ENCODE measurements at places on chromosomes 5 and 9.

GRCh38 chr9:137989999-137990715 lies 112.6 kb downstream of the CACNA1B start:
- DNase-seq: no peak

- DNase-seq: no peak
Measured at GRCh38 chr9:114924327-114924726, 6.1 kb downstream of the TNFSF8 start.

DNA sequence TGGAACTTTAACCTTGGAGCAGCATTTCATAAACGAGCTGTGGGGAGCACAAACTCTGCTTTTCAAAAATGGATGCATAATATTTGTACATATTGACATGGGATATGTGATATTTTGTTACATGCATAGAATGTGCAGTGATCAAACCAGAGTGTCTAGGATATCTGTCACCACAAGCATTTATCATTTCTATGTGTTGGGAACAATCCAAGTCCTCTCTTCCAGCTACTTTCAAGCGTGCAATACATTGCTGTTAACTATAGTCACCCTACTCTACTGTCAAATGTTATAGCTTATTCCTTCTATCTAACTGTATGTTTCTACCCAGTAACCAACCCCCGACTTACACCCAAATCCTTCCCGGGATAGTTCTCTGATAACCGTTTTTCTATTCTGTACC lies 15.0 kb upstream of the C5orf58 start:
- no peak for DNase-seq

DNA sequence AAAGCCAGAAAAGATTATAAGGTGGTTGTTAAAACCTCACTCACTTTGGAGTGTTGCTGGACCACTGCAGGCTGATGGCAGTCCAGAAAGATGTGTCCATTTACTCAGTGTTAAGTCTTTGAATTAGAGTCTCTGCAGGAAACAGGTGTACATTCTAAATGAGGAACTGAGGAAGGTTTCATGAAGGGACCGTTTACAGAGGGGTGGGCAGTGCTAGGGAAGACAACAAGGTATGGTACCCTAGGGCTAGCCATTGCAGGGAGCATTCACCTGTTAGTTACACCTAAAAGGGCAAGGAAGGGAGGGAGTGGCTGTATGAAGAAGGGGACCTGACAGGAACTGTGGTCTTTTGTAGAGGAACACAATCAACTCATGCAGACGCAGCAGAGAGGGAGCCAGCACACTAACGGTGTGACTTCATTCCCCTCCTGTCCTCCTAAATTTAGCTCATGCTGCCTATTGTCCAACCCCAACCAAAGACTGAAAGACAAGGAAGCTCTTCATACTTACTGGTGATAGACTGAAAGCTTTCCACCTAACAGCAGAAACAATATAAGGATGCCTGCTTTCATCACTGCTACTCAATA lies 32.2 kb upstream of the PAX5 start:
- no peak for DNase-seq

- DNase-seq: no peak
Measured at GRCh38 chr5:1178529-1179382, 22.6 kb upstream of the SLC6A19 start.

DNA sequence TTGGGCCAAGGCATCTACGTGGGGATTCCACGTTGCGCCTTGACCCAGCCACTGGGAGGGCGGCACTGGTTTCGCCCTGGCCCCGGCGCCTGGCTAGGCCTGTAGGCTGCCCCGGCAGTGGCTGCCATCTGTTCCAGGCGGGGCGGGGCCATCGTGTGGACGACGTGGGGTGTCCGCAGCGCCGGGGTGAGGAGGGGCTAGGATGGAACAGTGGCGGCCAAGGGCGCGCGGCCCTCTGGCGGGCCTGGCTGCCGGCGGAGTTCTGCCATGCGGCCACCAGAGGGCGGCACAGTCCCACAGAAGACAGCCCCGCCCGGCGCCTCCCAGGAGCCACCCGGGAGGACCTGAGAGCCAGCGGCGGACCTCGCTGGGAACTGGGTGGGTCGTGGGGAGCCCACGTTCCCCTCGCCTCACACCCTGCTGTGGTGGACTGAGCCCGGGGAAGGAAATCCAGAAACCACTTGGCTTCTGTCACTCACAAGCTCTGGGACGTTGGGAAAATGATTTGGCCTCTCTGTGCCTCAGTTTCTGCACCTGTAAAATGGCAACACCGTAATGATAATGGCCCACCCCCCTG lies 22.6 kb upstream of the RAPGEF1 start:
- peak; percentile 77 for DNase-seq

GRCh38 chr5:154479944-154480750 lies 2.1 kb upstream of the HAND1 start:
- DNase-seq: no peak

DNA sequence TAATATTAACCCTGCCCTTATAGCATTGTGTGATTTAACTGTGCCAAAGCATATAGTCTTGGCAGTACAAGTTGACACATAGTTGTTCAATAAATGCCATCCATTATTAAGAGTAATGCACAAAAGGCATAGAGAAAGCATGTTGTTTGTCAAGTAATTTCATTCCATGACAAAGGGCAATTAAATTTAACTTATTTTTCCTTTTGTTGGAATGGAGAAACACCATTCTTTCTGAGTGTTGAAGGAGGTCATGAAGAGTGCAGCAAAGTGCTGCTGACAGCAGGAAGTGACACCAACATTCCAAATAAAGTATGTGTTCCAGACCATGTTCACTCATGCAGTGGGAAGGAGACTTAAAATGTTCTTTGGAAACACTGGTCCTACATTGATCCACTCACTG lies 29.1 kb downstream of the ANKDD1B start:
- no peak for DNase-seq

DNA sequence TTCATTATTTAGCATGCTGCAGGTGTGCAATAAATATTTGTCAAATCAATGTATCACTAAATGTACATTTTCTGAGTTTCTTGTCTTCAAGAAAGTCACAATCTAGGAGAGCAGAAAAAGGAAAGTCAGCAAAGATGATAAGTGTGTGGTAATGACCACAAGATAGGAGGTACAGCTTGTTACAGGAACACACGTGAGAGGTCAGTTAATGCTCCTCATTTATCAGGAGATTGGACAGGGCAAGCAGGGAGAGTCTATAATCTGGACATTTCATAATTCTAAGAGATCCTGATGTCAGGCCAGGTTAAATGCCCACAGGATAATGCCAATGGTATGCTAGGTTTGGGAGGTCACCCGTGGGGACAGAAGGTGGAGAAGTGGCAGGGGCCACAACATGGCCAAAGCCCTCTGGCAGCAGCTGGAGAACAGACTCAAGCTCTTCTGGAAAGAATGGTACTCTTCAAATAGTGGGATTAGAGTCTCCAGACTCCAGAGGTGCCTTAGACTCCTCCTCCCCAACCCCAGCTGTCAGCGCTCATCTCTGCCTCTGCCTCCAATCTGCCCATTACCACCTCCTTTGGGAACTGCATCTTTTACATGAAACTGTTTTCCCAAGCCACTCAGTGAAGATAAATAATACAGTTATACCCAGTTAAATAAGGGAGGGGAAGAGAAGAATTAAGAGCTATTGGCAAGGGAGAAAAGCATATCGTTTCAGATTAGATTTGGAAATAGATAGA lies 114.3 kb downstream of the ASTN2 start:
- DNase-seq: no peak

DNA sequence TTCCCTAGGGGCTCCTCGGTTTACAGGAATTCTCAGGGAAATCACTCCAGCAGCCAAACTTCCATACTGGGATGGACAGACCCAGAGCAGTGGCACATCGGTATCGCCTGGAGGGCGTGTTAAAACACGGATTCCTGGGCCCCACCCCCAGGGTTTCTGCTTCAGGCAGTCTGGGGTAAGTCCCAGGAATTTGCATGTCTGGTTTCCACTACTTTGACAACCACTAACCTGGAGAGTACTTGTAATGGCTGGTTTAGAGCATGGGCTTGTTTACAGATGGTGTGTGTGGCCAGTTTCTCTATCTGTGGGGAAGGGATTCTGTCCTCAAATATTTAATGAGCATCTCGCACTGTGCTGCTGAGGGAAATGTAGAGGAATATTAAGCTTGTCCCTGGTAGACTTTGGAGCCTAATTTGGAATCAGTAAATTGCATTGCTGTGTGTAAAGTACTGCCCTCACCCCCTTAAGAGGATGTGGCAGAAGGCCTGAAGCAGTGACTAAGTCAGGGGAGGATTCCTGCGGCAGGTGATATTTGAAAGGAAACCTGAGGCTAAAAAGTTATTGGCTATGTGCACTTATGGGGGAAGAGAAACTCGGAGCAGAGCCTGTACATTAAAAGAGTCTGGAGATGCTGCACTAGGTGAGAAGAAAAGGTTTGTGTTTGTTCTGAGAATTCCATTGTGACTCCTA lies 18.6 kb upstream of the TJP2 start:
- no peak for DNase-seq

DNA sequence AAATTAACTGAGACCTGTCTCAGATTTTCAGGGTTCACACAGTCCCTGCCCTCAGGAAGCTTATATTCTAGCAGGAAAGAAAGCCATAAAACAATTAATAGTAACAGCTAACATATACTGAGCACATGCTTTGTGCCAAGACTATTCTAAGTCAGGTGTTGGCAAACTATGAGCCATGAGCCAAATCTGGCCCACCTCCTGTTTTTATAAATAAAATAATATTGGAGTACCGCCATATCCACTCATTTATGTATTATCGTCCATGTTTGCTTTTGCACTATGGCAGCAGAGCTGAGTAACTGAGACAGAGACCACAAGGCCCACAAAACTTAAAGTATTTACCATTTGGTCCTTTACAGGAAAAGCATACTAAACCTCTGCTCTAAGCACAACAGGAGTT lies 83.3 kb upstream of the TRIO start:
- DNase-seq: no peak

DNA sequence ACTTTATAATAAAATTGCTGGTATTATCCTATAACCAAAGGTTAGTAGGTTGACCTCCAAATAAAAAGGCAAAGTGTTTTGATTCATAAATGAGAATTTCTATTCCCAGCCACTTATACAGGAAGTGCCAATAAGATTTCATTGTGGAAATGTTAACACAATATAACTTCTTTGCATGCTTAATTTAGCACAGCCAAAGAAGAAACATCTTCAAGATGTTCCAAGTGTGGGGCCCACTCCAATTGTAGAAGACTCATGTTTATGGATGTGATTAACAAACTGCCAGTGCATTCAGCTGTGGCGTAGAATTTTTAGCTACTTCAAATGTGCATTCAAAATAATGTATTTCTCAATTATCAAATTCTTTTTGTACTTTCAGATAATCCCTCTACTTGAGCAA lies 402.3 kb downstream of the DEPDC1B start:
- no peak for DNase-seq

DNA sequence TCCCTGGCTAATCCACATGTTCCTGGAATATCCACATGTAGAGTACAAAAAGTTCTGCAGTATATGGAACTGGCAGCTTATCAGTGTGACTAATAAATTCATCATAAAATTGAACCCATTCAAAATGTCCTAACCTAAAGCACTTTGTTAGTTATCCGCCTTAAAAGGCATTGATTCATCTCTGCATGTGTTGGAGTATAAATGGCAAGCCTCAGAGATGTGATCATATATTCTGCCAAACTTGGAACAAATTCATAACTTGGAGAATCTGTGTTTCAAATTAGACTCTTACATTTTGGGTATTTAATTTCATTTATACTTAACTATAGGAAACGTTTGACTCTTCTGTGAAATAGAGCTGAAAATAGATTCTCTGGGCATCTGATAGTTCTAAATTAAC lies 25.2 kb upstream of the NREP start:
- no peak for DNase-seq

DNA sequence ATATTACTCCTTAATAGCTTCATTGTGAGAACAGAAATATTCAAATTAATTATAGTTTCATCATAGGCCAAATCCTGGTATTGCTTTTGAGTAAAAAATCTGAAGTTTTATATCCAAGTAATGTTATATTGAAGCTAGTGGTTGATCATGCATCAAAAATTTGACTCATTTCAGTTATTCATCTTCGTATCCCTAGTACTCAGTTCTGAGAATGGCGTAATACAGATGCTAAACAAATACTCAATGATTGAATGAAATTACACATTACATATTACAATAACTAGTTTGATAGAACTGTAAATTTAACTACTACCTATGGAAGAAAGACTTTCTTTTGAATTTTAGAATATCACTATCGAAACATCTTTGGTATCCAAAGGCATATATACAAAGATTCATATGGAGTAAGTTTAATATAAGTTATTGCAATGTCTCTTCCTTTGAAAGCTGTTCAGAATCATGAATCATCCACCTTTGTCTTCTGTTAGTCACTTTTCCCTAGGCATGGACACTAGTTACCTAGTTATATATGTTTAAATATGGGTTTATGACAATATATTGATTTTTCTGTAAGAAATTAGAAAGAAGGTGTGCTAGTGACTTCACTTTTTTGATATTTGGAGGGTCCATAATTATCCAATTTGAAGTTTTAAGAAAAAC lies 5.0 kb upstream of the ZNF462 start:
- DNase-seq: no peak

DNA sequence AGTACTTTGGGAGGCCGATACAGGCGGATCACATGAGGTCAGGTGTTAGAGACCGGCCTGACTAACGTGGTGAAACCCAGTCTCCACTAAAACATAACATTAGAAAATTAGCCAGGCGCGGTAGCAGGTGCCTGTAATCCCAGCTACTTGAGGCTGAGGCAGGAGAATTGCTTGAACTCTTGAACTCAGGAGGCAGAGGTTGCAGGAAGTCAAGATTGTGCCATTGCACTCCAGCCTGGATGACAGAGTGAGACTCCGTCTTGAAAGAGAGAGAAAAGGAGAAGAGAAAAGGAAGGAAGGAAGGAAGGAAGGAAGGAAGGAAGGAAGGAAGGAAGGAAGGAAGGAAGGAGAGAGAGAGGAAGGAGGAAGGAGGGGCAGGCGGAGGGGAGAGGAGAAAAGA lies 45.1 kb downstream of the MYO10 start:
- no peak for DNase-seq

DNA sequence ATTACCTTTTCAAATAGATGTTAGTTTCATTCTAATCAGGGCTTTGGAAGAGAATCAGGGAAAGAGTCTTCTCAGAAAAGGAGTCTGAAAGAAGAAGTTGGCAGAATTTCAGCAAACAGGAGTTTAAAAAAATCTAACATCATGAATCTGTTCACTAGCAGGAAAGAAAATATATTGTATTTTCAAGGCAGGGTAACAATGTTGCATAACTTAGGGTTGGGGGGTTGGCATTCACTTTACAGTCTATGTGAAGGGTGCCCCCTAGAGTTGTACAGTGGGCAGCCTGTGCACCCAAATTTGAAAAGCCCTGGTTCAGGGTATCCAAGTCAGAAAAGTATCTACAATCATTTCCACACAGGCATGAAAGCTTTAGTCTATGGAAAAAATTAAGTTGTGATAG lies 348.4 kb upstream of the SLC30A5 start:
- DNase-seq: no peak

- no peak for DNase-seq
Measured at GRCh38 chr9:133361507-133362092, 5.2 kb downstream of the SURF2 start.

GRCh38 chr9:105158898-105159297 lies 85.6 kb upstream of the SLC44A1 start:
- DNase-seq: no peak

GRCh38 chr5:137492331-137492730 lies 6.8 kb downstream of the SPOCK1 start:
- DNase-seq: no peak

Measured in CD4-positive, alpha-beta T cell treated with Interleukin-1 beta for 1 hour (primary cell).